ENCODE measurements at places on chromosomes 12 and 14.

GRCh38 chr12:122811777-122812176 lies 23.5 kb upstream of the HIP1R start:
- no peak for DNase-seq

DNA sequence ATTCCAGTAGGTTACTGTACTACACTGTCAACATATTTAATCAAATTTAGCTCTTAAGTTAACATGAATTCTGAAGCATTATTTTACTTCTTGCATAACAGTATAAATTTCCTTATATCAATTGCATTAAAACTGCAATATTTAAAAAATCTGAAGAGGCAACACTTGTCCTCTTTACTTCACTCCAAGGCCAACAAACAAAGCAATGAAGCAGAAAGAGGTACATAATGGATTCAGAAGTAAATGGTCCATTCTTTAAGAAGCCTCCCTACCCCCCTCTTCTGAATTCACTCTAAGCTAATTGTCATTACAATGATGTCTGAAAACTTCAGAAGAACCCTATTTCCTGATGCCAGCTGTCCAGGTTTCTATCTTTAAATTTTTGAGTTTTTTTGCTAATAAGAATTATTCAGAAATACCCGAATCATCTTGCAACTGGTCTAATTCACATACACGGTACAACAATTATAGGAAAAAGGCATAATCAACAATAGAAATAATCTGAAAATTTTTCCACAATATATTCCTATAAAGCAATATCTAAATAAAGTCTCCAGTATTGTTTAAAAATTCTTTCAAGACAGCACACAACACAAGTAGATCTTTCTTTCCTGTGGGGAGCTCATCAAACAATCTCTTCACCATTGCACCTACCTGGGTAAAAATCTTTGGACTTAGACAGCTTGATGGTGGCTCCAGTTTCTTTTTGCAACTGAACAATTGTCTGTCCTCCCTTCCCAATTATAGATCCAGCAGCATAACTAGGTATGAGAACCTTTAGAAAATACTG lies 2.9 kb downstream of the NOVA1 start:
- peak; percentile 26 for DNase-seq

DNA sequence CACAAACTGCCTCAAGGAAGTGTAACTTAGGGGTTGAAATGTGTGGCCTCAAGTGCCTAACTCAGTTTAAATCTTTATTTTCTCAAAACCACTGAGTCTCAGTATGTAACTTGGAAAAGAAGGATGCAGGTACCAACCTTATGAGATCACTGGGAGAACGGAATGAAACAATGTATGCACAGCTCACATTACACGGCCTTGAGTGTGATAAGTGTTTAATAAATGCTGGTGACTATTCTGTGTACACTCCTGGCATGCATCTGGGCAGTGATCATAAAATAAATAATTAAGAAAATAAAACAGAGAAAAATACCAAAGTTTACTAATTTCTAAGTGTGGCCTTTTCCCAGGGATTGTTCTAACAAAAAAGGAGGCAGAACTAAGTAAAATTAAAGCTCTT lies 974.5 kb upstream of the FLRT2 start:
- no peak for DNase-seq

DNA sequence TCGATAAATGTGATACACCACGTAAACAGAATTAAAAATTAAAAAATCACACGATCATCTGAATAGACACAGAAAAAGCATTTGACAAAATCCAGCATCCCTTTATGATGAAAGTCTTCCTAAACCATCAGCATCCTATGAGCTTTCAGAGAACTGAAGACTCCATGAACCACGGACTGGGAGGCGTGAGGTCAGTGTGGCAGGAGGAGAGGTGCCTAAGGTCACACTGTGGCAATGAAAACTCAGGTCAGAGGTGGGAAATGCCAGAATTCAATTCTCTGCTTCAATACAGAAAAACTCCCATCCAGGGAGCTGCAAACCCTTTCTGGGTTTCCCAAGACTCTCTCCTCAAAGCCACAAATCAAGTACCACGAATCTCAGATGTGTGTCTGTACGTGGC lies 51.6 kb downstream of the KDM2B start:
- no peak for DNase-seq

GRCh38 chr14:51401756-51402155 lies 161.7 kb downstream of the TMX1 start:
- DNase-seq = no peak

DNA sequence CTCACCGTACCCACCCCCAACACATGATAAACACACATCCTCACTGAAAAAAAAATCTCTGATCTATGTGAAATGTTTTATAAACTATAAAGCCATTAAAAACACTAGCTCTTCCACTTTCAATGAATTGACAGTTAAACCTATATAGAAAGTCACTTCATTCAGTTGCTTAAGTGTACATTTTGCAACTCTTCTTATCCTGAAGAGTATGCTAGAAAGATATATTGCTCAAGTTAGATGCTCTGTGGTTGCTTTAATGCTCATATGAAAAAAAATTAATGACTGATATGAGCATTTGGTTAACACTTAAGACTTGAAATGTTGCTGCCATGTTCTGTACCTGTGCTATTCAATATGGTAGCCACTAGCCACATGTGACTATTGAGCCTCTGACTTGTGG lies 21.0 kb upstream of the MIA2 start:
- no peak for DNase-seq

DNA sequence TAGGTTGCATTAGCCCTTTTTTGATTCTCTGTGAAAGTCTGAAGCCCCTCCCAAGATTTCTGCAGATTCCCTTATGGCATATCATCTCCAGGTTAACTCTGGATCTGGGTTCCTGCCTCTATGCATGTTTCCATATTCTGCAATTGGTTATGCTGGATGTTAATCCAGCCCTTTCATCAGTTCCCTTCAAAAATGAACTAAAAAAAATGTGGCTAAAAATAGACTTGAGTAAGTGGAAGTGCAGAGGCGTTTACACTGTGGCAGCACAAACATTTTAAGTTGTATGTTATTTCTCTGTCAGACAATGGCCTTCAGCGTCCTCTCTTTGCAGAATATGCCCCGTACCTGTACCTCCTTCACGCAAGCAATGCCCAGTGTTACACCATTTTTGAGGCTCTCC lies 11.4 kb downstream of the MGST1 start:
- no peak for DNase-seq

- no peak for DNase-seq
These were observed 375.0 kb downstream of the TRHDE start for GRCh38 chr12:72647139-72647538.

DNA sequence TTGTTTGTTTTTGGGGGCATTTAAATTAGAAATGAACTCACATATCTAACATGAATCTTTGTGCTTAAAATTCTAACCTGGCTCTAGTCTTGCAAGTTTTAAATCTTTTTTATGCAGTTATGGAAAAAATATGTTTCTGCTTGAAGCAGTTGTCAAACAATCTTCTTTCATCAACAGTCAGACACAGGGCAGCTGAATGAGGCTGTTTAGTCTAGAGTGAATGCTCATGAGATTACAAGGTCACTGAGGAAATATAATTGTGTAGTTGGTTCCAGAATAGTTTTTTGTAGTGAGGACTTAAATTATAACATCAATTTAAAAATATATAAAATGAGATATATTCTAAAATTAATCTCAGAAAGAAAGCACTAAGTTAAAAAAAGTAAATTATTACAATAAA lies 76.5 kb downstream of the TRMT5 start:
- DNase-seq = no peak

GRCh38 chr12:38775457-38775856 lies 129.9 kb downstream of the CPNE8 start:
- no peak for DNase-seq

DNA sequence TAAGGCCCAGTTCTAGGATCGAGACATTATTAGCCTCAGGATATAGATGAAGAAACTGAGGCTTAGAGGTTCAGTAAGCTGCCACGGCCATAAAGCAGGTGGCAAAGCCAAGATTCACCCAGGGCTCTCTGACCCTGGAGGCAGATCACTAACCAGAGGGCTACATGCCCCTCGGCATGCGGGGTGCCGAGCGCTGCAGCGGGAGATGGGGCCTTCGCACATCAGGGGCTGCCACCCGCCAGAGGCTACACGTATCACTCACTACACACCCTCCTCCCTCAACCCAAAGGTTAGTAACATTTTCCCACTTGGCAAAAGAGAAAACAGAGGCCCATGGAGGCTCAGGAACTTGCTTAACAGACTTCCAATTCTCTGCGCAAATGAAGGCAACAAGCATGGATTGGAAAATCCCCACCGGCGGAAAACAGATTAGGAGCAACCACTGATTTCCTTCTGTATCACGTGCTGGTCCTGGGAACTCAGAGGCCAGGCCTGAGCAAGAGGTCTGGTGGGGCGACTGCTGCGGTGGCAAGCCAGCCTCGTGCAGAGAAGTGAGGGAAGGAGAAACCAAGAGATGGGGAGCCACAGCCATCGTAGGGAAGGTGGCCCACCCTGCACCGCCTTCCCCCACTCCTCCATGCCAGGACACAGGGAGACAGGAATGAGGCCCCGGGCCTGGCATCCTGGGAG lies 6.0 kb downstream of the CCDC85C start:
- no peak for DNase-seq

- DNase-seq = peak; percentile 37
These were observed 12.0 kb downstream of the CLSTN3 start for GRCh38 chr12:7142056-7142644.

- DNase-seq = no peak
These were observed 7.8 kb downstream of the BHLHE41 start for GRCh38 chr12:26116829-26117715.

DNA sequence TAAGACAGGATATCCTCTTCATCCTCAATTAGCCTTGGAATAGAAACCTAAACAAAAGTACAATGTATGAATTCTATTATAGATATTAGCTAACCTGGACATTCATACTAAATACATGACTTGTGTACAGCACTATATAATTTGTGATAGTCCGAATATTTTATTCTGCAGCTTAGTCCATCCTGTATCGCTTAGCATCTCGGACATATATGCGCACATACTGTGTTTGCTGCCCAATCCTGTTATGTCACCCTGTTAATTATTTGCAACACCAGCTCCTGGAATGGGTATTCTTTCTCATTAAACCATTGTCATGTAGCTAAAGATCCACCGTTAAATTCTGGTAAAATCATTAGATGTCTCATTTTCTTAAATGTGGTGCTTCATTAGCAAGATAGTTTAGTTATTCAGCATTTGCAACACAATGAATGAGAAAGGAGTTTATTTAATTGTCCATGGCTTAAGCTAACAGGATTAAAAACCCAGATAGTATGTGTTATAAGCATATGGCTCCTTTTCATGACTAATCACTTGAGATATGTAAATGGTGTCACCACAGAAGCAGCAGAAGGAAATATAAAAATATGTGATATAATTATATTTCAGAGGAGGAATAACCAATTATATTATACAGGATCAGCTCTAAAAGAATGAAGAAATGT lies 156.0 kb upstream of the ARHGAP5 start:
- DNase-seq = no peak

DNA sequence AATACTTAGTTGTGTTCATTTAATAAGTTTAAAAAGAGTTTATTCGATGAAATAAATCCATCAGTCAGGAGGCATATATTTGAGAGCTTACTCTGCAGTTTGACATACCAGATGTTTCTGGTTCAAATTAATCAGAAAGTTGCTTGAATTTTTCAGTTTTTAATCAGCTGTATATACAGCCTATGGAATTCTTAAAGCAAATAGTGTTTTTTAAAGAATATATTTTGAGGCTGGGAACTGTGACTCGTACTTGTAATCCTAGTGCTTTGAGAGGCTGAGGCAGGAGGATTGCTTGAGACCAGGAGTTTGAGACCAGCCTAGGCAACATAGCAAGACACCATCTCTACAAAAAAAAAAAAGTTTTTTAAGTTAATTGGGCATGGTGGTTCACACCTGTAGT lies 112.1 kb downstream of the MON2 start:
- no peak for DNase-seq

GRCh38 chr14:69665631-69666030 lies 54.2 kb downstream of the SUSD6 start:
- DNase-seq = no peak

DNA sequence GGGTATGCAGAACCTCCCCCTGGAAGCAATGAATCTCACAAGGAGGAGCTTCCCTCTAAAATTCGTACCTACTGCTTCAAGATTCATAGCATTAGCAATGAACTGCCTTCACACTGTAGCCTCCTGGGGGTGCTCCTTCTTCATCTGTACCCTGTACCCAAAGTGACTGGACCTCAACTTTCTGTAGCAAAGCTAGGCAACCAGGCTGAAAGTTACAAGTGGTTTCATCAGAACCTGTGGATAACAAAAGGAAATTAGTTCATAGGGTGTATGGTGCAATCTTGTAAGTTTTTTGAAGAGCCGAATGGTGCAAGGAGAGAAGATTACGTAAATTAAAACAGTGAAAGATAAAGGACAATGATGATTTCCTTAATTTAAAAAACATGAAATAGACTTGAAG lies 1541.7 kb upstream of the FLRT2 start:
- DNase-seq = no peak

- no peak for DNase-seq
These were observed 19.9 kb upstream of the MSI1 start for GRCh38 chr12:120388691-120389481.

- DNase-seq = no peak
These were observed 146.6 kb downstream of the PTPRO start for GRCh38 chr12:15468911-15469310.

DNA sequence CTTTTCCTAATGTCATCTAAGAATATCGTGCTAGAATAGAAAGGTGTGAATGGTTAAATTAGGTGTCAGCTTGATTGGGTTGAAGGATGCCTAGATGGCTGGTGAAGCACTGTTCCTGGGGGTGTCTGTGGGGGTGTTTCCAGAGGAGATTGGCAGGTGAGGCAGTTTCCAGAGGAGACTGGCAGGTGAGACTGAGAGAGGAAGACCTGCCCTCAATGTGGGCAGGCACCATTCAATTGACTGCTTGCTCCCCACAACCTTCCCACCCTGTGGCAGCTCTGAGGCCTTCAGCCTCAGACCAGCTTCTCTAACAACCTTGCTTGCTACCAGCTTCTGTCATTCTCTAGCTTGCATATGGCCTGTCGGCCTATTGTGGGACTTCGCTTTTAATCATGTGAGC lies 9.2 kb downstream of the RNASE9 start:
- DNase-seq = no peak

- DNase-seq = no peak
These were observed 2.4 kb upstream of the RXYLT1 start for GRCh38 chr12:63777340-63777739.

DNA sequence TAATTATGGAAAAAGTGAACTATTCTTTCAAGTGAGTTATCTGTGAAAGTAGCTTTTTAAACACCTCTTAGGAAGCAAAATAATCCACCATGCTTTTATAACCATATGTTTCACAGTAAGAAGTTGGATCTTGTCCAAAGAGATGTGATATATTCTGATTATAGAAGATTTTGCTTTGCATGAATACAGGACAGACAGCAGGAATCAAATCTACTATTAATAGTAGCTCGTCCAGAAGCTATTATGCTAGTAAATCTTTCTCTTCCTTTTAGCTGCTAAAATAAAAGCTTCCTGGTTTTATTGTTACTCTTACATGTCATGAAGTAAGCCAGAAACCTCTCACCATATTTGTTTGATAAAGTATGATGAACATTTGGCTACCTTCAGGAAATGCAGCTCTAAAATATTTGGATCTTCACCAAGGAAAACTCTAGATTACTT lies 257.0 kb downstream of the IPO8 start:
- DNase-seq = no peak

GRCh38 chr12:91113621-91114020 lies 2.3 kb upstream of the LUM start:
- no peak for DNase-seq

- DNase-seq = no peak
These were observed 29.8 kb upstream of the AP4S1 start for GRCh38 chr14:30995689-30996088.
